ENCODE measurements at places on chromosomes 1 and 21.
A peak's percentile ranks its signal among the peaks of the same experiment; 100 is the strongest.

DNA sequence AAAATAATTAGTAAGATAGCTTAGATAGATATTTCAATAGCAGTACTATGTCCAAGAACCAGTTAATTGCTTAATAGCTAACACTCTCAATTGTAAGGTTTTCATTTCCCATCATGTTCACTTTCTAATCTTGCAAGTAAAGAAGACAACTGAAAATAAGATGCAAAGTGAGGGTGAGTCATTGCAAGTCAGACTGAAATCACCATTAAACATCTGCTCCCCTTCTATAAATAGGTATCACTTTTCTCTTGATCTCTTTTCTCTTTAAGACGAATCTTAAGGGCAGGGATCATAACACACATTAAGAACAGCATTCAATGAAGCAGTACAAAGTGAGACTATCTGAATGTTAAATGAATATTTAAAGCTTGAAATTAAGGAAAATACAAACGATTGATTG, 40.4 kb downstream of the UBR4 start:
- no peak for DNase-seq

DNA sequence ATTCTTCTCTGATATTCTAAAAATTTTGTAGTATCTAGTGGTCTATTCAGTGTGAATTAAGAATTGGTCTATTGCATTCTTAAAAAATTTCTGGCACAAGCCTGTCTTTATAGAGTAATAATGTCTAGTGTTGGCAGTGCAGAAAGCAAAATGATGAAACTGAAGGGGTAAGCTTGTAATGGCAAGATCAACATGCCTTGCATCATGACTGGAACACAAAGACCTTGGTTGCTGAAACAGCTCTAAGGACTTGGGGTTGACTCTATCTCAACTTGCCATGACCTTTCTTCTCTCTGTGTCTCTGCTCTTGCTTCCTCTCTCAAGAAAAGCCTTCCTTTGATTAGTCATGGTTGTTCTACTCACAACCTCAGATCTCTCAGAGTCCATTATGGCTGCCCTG, 46.8 kb upstream of the PROX1 start:
- no peak for DNase-seq

GRCh38 chr1:183620311-183620710, 15.3 kb downstream of the ARPC5 start:
- DNase-seq = no peak

DNA sequence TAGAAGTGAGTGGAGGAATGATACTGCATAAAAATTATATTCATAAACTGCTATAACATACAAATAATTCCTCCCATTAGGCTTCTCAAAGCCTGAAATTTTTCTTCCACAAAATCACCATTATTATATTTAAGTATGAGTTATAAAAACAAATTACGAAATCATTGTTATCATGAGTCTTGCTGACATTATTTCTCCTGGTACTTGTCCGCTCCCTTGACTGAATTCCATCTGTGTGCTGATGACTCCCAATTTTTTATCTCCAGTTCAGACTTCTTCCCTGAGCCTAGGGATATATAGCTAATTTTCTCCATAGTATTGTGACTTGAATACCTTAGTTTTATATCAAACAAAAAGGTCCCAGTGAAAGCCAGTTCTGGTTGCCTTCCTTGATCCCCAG, 268.2 kb downstream of the HMCN1 start:
- DNase-seq = no peak

DNA sequence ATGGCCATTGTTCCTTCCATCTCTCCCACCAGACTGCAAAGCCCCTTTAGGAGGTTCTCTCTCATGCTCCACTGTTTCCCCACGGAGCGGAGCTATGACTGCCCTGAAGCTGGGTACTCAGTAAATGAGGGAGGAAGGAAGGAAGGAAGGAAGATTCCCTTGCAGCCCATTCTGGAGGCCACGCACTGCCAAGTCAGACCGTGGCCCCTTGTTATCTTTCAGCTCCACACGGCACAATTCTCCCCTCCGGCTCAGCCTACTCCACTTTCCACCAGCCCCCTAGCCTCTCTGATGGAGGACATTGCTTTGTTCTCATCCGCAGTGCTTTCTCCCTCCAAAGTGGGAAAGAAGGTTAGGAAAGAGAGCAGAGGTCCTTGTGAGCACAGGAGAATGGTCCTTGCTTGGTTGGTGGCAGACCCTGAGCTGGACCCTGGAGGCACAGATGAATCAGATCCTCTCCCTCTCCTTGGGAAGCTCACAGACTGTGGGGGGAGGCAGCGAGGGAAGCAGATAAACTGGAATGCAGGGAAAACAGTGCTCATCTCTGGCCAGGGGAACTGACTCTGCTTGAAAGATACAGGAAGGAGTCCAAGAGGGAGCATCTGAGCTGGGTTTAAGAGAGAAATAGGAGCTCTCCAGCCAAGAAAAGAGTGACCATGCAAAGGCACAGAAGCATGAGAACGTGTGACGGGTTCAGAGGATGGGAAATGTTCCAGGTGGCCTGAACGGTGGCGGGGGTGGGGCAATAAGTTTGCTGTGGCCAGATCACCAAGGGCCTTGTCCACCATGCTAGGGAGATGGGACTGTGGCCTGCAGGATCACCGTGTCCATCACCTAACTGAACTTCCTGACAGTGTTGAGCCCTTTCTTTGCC, 52.6 kb downstream of the GLIS1 start:
- no peak for DNase-seq

- DNase-seq = no peak
Measured at GRCh38 chr1:20660847-20661206, 342 bp downstream of the DDOST start.

GRCh38 chr1:214120191-214120590, 132.4 kb downstream of the PROX1 start:
- no peak for DNase-seq

- no peak for DNase-seq
Measured at GRCh38 chr1:12722626-12723025, 6.7 kb downstream of the AADACL3 start.

DNA sequence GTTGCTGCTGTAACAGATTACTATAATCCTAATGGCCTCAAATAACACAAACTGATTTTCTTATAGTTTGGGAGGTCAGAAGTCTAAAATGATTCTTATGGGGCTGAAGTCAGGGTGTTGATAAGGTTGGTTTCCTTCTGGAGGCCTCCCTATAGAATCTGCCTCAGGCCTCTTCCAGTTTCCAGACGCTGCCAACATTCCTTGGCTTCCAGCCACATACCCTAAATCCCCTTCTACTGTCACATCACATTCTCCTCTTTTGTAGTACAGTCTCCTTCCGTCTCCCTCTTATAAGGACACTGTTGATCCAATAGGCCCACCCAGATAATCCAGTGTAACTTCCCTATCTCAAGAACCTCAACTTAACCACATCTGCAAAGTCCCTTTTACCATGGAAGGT, 145.3 kb upstream of the NCAM2 start:
- no peak for DNase-seq

- DNase-seq = no peak
Measured at GRCh38 chr1:93440706-93441105, 7.2 kb upstream of the FNBP1L start.

DNA sequence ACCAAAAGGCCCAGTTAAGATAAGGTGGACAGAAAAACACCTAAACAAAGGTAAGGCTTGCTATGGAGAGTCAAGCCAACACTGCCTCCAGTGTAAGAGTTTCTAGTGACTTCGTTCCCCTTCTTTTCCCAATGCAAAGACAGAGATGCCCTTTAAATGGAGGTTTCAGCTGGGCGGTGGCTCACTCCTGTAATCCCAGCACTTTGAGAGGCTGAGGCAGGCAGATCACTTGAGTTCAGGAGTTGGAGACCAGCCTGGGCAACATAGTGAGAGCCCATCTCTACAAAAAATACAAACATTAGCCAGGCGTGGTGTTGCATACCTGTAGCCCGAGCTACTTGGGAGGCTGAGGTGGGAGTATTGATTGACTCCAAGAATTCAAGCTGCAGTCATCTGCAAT, 24.0 kb upstream of the COL6A1 start:
- no peak for DNase-seq

GRCh38 chr1:187624812-187625545, 796.2 kb downstream of the PLA2G4A start:
- DNase-seq = no peak

DNA sequence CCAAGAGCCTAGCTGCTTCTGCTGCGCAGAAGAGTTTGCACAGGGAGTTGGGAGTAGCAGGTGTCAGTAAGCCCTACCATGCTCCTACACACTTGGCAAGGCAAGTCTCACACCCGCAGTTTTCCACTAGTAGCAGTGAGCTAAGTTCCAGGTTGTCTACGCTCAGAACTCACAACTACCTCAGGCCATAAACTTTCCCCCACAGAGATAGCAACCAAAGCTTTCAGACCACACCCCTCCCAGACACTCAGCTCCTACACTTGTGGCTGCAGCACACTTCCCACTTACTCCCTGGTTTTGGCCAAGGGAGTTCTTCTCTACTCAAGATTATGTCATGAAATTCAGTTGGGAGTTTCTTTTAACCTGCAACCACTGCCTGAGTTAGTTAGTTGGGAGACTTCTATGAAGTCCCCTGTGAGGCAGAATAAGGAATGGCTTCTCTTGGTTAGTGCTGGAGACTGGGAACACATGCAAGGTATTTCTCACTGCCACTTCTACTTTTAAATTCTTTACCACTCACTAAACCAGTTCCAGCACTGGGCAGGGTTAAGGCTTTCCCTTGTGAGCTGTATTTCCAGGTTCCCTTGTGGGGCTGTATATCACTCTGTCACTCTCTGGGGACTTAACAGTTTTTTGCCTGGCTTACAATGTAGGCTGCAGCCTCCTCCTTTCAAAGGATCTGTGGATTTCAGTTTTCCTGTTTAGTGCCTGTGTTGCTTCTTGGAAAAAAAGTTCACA, 18.3 kb upstream of the MAB21L3 start:
- DNase-seq = no peak

DNA sequence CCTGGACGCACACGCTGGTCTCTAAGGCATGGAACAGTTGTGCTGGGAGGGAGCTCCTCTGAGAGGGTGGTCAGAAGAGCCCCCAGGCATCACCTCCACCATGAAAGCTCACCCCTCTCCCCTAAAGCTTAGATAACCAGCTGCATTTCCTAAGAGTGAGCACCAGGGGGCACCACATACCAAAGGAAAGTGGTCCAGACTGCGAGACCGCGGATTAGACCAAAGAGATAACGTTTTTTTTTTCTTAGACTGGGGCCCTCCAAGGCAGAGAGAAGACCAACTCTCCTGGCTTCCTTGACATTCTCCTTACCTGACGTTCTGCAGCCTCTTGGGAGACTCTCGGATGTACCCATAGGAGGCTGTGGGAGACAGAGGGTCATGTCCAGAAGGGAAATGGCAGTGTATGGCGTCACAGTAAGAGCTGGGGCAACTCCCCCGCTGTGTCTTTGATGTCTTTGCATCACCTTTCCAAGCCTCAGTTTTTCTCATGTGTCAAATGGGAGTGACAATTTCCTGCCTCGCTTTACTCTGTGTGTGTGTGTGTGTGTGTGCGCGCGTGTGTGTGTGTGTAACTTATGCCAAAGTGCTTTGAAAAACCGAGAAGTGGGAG, 12.3 kb upstream of the IFNLR1 start:
- DNase-seq = peak; percentile 48

DNA sequence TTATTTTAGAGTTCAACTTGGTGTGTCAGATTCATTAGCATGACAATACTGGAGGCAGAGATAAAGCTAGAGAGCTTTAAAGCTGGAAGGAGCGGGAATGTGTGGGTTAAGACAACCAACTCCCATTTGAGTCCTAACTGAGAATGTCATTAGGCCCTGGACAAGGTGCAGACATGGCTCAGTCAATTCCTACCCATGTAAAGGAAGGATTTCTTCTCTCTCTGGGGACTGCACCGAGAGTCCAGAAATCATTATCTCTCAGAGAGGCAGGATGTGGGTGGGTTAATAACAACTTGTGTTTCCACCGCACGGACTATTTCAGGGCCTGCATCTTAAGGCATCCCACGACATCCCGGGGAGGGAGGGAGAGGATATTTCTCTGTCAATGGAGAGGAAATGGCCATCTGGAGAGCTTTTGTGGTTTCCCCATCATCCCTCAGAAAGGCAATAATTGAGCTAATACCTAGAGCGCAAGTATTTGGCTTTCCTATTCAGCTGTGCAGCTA, 46.7 kb upstream of the SARS1 start:
- no peak for DNase-seq

- no peak for DNase-seq
Measured at GRCh38 chr1:6350416-6351088, 43.0 kb downstream of the ACOT7 start.
